ENCODE measurements at places on chromosomes 6 and 20.

GRCh38 chr6:153484056-153484455, 353.0 kb upstream of the RGS17 start:
- DNase-seq, result no peak

- no peak for DNase-seq
These were observed 102.2 kb downstream of the NRN1 start for GRCh38 chr6:5904532-5904931.

- no peak for DNase-seq
These were observed 878.6 kb upstream of the CITED2 start for GRCh38 chr6:140253096-140253495.

- DNase-seq, result no peak
These were observed 313.5 kb downstream of the SLC35F1 start for GRCh38 chr6:118220429-118221128.

- no peak for DNase-seq
These were observed 5.4 kb upstream of the FAM210B start for GRCh38 chr20:56353356-56353755.

- no peak for DNase-seq
These were observed 454.1 kb upstream of the NOX3 start for GRCh38 chr6:155909710-155910109.

- no peak for DNase-seq
These were observed 240.8 kb downstream of the ARHGAP18 start for GRCh38 chr6:129469070-129469662.

DNA sequence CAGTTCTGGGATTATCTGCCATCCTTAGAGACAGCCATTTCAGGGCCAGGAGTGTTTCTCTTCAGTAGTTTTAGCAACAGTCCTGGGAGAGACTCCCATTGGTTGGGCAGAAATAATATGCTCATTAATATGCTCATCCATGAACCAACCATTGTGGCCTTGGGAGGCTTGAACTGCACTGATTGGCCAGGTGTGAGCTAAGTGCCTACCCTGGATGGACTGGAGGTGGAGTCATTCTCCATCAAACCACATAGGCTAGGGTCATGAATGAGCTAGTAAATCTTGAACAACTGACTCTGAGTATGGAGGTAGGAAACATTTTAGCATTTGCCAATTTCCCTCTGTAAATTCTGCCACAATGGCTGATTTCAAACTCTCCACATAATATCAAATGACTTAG, 70.2 kb upstream of the ZFP64 start:
- no peak for DNase-seq

- no peak for DNase-seq
These were observed 83.4 kb downstream of the PRKN start for GRCh38 chr6:162644153-162644552.

GRCh38 chr6:28125401-28125800, 992 bp downstream of the ZSCAN16 start:
- DNase-seq, result no peak

DNA sequence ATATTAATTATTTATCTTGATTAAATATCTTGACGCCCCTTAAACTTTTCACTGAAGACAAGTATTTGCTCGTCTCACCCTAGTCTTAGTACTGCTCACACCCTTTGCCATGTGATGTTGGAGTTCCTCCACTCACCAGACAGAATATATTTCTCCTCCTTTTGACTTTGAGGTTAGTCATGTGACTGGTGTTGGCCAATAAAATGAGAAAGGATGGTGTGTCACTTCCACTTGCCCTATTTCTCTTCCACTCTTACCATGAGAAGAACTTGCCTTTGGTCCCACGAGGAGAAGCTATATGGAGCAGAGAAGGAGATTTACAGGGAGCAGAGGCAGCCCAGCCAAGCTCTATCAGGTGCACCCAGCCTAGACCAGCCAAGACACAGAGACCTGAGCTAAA, 64.9 kb upstream of the TAB2 start:
- DNase-seq, result no peak

DNA sequence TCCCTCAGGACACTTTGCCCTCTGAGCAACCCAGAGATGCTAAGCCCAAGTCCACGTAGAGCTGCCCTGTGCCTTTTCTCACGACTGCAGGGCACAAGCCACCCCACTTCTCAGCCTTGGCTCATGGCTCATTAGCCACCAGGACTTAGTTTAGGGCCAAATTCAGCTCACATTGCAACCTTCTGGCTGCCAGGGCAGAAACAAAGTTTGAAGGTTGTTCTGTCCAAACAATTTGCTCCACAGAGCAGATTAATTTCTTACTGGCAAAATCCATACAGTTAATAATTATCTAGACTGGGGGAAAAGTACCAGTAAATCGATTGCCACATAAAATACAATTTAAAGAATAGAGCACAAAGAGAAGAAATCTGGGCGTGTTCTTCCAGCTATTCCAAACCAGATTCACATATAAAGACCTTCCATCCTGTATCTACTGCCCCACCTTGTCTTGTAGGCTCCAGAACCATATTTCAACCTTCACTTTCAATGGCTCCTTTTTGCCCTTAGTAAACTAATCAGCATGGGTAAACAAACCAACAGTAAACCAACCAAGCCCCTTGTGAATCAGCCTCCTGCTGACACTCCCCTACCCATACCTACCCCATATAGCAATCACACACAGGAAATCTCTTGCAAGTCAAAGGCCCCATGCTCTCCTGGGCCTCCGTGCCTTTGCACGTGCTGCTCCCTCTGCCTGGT, 101.9 kb downstream of the QRSL1 start:
- DNase-seq, result no peak

- no peak for DNase-seq
These were observed 1071.1 kb upstream of the CITED2 start for GRCh38 chr6:140445474-140446004.

DNA sequence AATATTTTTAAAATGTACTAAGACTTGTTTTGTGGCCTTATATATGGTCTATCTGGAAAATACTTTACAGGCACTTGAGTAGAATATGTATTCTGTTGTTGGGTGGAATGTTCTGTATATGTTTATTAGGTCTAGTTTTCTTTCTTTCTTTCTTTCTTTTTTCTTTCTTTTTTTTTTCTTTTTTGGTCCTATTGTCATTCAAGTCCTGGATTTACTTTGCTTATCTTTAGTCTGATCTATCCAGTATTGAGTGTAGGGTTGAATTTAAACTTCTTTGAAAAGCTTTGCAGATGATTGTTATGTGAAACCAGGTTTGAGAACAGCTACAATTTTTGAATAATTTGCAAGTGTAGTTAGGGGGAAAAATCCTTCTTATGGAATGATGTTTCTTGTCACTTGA, 67.1 kb upstream of the GRIK2 start:
- DNase-seq, result no peak

GRCh38 chr6:154408891-154409500, 52.4 kb upstream of the IPCEF1 start:
- DNase-seq, result no peak

GRCh38 chr6:112116221-112116620, 28.8 kb downstream of the FAM229B start:
- no peak for DNase-seq

DNA sequence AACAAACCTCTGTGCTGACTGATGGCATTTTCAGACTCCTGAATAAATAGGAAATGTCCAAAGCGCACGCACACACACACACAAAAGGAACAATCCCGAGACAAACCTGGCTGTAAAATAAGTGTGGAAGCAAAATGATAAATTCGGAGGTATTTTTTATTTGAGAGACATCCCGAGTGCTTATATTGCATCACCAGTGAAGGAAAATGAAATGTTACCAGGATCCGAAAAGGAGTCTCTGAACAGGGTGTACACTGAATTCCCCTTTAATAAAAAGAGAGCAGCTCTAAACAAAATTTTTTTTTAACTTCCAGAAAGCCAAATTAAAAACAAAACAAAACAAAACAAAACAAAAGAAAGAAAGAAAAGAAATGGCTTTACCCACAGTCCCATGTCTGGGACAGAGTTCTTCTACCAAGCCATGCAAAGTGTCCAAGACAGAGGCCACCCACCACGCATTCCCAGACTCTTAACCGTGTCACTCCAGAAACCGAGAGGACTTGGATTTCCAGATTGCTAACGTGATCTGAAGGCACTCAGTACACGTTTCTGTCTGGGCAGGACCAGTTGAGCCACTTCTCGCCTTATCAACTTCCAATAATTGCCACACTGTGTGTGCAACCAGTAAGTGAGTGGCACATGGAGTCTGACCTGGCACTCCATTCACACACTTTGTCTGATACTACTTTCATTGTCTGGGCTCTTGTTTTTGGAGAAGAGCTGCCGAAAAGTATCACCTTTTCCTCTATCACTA, 817 bp downstream of the ME1 start:
- no peak for DNase-seq

DNA sequence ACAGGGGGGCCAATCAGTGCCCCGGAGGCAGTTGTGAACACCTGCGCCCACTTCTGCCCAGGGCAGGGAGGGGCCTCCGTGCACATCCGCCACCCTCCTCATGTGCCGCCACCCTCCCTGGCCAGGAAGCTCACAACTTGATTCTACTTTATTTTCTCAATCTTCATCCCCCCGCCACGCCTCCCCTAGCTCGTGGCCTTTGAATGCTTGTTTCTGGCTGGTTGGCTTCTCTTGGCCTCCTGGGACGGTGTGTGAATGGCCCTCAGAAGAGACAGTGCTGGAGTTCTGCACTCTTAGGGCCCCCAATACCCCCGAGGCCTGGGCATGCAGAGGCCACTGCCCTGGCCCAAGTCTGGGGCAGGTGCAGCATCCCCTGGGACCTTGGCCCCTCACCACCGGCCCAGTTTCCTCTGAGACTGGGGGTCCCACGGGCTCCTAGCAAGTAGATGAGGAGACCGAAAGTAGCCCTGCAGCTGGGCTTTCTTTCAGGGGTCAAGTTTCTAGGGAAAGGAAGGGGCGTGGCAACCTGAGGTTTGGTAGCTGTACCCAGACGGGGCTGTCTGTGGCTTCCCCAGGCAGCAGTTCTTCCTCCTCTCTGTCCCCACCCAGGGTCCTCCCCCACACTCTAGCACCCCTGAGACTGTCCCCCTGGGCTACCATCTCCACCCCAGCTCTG, 1.3 kb downstream of the RGS19 start:
- DNase-seq, result no peak

GRCh38 chr6:5524110-5524509, 262.8 kb downstream of the FARS2 start:
- DNase-seq, result no peak

DNA sequence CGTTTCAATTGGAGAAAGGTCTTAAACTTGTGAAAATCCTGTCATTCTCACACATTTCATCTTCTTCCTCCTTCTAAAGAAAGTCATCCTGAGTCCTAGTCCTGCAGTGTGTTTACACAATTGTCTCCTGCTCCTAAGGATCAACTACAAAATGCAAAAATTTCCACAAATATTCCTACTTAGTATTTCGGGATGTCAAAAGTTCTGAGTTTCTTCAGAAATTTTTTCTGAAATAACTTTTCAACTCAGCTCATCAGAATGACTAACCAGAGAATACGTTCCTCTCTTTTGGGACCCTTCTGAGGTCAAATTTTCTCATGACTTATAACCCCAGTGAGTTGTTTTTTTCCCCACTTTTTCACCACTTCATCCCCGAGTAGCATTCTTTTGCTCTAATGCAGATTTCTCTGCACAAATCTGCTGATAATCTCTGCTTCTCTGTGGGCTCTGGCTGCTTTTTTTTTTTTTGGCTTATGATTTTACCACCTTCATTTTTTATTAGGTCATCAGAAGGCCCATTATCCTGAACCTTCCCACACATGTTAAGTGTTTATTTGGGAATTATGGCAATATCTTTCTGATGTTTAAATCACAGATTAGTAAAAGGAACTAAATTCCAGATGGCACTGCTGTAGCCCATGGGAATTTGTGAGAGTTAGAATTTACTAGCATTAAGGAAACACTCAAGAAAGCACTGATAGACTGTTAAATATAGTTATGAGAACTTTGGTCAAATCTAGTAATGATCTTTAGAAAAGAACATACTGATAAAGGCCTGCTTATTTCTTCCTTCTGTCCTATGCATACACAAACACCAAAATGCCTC, 41.4 kb downstream of the MAP3K5 start:
- DNase-seq, result no peak

DNA sequence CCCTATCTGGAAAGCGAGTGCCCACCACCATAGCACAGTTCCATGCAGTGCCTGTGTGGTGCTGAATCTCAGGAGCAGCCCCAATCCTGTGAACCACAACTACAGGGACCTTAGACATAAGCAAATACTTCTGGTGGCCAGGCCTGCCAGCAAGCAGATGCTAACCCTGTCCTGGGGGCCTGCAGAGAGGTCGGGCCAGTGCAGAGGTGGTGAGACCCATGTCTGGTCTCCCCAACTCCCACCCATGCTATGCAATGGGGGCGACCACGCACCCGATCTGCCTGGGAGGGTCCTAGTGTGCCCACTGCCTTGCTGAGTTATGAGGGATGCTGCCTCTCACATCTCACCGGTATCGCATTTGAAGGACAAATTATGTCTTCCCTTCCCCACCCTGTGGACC, 151.6 kb upstream of the ZNF337 start:
- no peak for DNase-seq

- peak; percentile 15 for DNase-seq
These were observed 43.1 kb downstream of the CD109 start for GRCh38 chr6:73739096-73739495.
